ENCODE measurements at places on chromosomes 3 and 15.

DNA sequence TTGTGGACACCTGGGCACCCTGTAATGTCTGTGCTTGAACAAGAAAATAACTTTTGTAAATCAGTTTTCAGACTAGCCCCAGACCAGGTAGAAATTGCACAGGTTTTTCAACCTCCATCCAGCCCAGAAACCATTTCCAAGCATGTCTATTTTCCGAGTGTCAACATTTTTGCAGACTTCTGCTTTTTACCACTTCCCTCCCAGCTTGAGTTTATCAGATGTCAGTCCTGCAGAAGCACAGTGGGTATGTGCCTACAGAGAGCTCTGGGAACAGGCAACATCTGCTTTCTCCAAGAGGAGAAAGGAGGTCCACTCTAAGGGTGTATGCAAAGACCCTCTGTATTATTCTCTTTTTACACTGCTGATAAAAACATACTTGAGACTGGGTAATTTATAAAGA, 83.9 kb downstream of the LRRK1 start:
- DNase-seq, result no peak

GRCh38 chr3:51798411-51798963, 19.4 kb upstream of the IQCF6 start:
- no peak for DNase-seq

DNA sequence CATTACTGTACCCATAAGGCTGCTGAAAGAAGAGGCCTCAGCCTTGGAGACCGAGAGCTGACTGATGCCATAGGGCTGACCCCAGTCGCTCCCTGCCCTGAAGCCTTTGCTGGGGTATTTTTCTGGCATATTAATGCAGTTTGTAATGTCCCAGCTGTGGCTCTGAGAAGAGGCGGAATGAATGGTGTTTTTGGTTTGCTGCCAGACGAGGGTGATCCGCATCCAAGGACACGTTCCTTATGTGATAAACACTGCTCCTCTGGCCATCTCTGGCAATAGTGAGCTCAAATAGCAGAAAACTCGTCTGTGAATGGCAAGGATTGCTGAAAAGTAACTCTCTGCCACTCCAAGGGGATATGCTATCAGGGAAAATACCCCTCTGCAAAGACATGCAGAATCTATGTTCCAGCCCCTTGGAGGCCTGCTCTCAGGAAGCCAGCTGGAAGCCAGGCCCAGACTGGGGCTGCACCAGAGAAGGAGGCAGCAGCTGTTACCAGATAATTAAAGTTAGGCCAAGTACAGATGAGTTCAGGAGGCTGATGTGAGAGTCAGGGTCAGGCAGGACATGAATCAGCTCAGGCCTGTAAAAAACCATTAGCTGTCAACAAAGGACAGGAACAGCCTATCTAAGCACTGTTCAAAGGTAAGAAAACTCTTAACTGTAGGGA, 28.9 kb upstream of the KLHL6 start:
- no peak for DNase-seq

GRCh38 chr15:58473724-58474123, 41.9 kb downstream of the LIPC start:
- peak; percentile 69 for DNase-seq

- no peak for DNase-seq
Observed at GRCh38 chr3:8504611-8504973, 3.0 kb downstream of the LMCD1 start.

GRCh38 chr3:172042136-172042662, 2.8 kb downstream of the FNDC3B start:
- DNase-seq, result peak; percentile 15

- peak; percentile 74 for DNase-seq
Observed at GRCh38 chr15:71683411-71684274, 126.7 kb upstream of the NR2E3 start.

DNA sequence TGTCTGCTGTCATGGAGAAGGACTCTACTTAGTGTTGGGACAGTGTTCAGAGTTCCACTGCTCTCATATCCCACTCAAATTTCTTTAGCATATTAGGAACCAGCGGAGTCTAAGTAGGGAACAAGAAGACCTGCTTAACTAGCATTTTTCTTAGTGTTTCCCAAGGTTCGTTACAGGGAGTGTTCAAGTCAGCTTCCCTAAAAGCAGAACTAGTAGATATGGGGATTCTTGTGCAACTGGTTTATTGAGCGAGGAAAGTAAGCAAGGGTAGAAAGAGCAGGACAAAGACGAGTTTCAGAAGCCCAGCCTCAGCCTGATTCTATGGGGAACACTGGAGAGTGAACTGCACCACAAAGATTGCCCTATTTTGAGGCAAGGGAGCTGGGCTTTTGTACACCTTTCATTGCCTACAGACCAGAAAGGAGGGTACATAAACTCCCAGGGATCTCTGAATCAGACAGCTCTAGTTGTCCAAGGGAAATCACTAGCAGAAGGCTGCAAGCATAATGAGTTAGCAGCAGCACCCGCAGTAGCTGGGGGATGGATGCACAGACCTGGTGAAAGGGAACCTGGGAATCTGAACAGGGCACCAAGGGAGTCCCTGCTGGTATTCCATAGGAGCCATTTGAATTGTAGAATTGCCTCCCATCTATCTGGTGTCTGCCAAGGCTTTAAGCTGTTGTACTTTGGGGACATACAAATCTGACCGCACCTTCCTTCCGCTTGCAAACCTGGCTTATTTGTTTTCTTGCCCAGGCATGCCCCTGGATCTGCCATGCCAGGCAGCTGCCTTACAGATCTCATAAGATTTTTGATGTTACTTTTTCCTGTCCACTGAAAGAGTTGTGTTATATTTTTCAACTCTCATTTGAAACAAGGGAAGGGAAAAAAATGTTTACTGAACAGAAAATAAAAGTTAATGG, 15.1 kb downstream of the CMTM7 start:
- DNase-seq, result no peak

DNA sequence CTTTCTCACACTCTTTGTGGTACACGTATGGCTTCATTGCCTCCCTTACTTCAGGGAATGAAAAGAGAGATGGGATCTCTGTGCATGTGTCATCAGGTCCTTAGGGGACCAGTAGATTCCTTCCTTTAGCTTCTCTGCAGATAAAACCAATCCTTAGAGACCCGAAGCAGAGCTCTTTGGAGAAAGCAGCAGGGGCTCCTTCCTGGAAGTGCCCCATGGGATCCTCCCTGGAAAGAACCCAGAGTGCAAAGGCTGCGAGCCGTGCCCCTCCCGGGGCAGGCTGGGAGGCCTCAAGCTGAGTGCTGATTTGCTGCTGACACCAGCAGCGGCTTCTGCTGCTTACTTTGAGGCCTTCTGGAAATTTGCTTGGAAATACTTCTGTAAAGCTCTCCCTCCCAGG, 328.6 kb upstream of the RGMA start:
- DNase-seq, result no peak

DNA sequence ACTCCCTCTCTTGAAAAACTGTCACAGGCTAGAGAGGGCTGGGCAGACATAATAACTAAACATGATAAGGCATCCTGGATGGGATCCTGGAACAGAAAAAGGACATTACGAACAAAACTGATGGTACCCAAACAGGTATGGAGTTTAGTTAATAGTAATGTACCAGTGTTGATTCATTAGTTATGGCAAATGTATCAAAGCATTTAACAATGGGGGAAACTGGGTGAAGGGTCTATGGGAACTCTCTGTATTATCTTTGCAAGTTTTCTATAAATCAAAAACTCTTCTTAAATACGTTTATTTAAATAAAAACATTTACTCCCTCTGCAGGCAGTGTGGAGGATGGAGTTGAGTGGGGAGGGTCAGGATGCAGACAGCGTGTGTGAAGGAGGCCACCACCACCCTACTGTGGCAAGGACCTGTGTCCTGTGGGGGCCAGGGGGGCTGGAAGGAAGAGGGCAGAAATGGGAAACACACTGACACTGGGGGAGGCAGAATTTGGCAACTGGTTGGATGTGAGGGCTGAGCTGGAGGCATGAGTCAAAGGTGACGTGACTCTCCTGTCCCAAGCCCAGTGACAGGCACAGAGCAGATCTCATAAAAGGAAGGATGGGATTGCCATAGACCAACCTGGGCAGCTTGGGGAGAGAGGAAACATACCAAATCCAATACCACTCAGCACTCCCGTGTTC, 59.6 kb upstream of the ITGA11 start:
- DNase-seq, result no peak
